ENCODE measurements at places on chromosomes 6 and 20.

DNA sequence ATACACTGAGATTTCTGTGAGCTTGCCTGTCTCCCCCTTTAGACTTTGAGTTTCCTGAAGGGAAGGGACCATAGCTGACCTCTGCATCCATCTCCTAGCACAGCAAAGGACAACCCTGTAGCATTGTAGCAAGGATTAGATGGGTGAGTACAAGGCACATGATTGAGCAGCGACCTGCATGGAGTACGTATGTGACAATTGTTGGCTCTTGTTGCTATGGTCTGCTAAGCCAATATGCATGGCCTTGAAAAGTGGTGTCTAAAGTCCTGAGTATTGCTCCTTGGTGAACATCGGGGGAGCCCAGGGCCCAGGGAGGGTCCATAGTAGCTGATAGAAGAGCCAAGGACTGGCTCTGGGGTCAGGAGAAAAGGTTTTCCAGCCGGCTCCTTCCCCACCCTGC is 365.0 kb upstream of the CHD6 start:
- no peak for DNase-seq

GRCh38 chr6:154113392-154113791 is 74.4 kb downstream of the OPRM1 start:
- DNase-seq: no peak

DNA sequence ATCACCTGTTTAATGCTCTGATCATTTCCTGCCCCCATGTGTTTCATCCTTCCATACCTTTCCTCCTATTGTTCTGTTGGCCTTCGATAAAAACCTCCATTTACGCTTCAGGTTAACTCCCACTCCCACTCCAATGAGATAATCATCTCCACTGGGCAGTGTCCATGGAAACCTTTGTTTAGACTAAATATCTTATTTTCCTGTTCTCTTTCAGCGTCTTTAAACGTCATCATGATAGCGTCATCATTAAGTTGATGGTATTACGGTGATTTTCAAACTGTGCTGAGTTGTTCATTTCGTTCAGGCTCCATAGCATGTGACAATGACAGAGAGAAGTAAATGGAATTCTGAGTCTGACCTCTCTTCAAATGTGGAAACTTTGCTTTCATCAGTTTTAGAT is 970.5 kb upstream of the SLC35B3 start:
- no peak for DNase-seq

DNA sequence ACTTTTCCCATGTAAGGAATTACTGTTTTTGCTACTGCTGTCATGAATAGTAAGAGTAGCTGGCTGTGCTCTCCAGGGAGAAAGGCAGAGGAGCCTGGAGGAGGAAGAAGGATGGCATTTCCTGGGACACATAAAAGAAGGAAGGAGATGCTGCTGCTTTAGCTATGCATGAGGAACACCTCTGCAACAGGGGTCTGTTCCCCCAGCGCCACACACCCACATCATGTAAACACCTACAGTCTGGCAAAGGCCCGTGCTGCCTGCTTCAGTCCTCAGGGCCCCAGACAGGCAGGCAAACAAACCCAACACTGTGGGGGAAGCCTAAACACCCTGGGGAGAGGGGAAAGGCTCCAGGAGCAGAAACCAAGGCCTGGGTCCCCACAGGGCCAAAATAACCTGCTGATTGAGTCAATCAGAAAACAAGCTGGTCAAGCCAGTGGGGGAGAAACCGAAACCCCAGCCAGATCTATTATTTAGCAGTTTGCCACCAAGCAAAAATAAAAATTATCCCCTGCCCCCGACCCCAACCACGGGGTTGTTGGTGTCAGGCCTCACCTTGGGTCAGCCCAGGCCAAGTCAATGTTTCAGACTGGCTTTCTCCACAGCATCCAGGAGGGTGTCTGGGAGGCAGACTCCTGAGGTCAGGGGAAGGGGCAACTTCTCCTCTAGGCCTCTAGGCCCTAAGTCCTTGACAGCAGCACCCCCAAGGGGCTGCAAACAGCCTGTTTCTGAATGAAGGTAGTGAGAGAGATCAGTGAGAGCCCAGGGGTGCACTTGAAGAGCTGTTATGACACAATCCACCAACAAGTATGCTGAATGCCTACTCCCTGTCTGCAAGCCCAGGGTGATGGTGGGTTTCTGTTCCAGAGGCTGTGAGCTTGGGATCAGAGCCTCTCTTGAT is 34.6 kb upstream of the SCUBE3 start:
- DNase-seq: no peak

GRCh38 chr6:149235130-149235561 is 82.4 kb upstream of the TAB2 start:
- no peak for DNase-seq

DNA sequence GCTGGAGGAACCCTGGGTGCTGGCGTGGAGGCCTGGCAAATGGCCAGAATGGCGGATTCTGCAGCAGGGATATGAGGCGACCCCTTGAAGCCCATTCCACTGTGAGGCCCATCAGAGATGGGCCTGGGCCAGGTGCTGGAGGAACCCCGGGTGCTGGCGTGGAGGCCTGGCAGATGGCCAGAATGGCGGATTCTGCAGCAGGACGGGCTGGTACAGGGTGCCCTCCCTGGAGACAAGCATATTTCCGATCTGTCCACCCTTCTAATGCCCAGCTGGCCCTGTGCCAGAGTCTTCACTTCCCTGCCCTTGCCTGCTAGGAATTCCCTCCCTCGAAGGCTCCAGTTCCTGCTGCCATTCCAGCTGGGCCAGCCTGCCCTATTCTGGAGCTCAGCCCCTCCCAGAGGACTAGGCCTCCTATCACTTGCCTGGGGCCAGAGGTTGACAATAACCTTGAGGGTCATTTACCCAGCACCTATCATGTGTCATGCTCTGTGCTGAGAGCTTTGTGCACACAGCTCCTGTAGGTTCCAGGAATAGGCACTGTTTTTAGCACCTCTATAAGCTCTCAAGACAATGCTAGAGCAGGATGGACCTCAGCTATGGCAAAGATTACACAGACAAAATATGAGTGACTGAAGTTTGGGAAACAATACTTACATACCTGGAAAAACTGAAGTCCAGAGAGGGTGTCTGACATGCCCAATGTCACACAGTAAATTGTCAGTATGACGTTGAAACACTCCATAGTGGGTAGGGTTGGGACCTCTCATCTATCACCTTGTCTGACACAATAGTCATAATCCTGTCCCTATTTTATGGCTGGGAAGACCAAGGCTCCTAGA is 21.4 kb downstream of the SUN5 start:
- DNase-seq: no peak

- peak; percentile 33 for DNase-seq
Measured at GRCh38 chr6:25223490-25223991, 55.6 kb upstream of the CARMIL1 start.

GRCh38 chr20:57779401-57780003 is 69.7 kb upstream of the PMEPA1 start:
- DNase-seq: no peak

DNA sequence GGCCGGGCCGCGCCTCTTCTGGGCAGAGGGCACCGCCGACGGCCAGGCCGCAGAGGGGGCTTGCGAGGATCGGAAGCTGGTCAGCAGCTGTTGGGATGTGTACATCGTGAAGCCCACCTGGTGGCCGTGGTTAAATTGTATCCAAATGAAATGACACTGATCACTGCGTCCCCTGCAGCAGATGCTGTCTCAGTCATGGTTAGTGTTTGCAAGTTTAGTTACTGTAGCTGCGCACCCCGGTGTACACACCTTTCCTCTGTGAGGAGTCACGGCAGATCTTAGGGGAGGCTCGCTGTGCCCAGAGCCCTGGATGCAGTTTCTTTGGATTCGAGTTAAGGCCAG is 653 bp downstream of the NAA20 start:
- no peak for DNase-seq

- DNase-seq: no peak
Measured at GRCh38 chr6:40353197-40353966, 233.8 kb downstream of the LRFN2 start.

DNA sequence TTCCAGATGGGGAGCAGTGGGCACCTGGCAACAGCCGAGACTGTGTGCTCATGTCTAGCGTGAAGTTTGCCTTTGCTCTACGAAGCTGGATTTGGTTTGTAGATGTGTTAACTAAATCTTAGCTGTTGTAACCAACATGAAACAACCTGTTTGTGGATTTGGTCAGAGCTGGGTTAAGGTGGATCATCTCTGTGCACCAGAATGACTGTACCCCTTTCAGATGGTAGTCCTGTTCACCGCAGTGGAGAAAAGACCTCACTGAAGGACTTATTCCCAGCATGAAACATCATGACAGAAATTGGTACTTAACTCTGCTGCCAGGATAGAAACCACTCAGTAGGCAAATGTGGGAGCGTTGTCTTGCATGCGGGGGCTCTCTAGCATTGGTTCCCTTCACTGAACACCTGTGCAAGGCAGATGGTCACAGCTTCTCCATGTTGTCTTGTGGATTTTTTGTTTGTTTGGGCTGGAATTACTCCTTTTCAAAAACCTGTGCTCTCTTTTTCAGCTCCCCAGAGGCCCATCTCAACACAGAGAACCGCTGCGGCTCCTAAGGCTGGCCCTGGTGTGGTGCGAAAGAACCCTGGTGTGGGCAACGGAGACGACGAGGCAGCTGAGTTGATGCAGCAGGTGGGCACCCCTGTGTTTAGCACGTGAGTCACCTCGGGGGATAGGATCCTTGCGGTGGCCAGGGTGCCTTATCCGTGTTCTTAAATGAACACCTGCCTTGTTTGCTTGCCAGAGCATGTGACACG is 19.3 kb upstream of the EFCAB8 start:
- no peak for DNase-seq

- DNase-seq: no peak
Measured at GRCh38 chr20:53706008-53706465, 112.4 kb upstream of the ZNF217 start.

- DNase-seq: no peak
Measured at GRCh38 chr20:63956664-63957003, 418 bp upstream of the UCKL1 start.

DNA sequence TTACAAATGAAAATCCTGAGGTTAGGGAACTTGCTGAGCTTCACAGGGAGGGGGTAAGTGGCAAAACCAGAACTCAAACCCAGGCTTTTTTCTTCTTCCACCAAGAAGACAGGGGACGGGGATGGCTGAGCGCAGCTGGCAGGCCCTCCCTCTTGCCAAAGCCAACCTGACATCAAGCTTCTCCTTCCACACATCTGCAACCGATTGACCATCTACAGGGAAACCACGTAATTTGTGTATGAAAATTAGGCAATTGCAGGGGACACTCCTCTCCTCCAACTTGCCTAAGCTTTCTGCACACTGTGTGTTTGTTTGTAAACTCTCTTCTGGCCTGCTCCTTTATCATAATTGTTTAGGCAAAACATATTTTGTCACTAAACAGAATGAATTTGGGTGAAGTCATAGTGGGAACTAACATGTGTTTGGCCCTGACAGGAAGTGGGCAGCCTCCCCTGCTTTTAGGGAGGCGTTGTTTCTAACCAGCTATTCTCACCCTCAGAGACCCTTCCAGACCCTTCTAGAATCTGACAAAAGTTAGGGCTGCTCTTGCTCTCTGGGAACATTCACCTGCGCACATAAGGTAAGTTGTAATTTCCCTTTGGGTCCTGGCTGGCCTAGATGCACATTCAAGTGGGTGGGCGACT is 18.9 kb downstream of the ZNF831 start:
- DNase-seq: no peak

DNA sequence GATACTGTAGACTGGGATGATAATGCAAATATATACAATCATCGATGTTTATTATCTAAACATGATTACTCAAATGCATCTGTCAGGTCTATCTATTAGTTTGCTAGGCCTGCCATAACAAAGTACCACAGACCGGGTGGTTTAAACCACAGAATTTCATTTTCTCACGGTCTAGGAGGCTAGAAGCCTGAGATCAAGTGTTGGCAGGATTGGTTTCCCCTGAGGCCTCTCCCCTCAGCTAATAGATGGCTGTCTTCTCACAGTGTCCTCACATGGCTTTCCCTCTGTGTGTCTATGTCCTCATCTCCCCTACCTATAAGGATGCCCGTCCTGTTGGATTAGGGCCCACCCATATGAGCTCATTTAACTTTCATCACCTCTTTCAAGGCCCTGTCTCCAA is 512.6 kb upstream of the SLC35B3 start:
- no peak for DNase-seq

DNA sequence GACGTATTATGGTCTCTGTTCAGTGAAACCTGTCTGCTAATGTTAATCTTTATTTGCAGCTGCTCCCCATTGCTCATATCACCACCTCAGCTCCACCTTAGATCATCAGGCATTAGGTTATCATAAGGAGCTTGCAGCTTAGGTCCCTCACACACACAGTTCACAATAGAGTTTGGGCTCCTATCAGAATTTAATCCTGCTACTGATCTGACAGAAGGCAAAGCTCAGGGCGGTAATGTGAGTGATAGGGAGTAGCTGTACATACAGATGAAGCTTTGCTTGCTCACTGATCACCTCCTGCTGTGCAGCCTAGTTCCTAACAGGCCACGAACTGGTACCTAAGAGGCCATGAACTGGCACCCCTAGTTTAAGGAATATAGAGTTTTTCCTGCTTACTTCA is 989.7 kb downstream of the EYS start:
- no peak for DNase-seq

- DNase-seq: no peak
Measured at GRCh38 chr20:10920396-10920795, 246.6 kb upstream of the JAG1 start.

DNA sequence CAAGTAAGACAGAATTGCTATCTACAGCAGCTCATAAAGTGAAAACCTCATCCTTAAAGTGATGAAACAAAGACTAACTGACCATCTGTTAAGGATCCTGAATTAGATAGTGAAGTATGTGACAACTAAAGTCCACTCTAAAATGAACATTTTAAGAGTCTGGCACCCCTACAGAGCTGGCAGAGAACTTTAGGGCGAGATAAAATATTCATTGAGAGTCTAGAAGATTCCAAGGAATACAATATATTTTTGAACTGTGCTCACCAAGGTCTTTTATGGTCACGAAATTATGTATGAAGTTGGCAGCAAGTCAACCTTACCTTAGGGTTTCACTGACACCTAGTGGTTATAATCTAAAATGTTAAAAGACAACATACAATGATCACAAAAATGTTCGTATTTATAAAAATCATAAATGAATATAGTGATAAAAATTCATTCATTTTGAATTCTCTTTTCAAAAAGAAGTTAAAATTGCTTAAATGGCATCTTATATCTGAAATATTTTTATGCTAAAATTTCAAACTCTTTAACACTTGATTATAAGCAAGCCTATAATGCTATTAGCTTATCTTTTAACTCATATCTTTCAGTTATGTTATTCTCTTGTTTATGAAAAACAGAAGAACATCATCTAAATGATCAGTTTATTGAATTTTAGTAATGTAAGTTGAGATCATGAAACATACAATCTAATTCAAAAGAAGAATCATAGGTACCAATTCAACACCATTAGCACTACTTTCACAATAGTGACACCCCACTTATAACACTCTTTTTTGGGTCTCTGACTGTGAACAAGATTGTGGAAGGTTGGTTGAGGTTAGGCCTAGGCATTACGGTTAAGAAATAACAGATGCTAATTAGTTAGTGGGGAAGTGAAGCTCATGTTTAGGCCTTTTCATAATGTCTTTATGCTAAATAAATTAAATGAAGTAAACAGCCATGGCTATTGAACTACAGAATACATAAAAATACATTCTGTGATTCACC is 27.5 kb downstream of the RSPH3 start:
- DNase-seq: no peak

GRCh38 chr6:140009286-140009685 is 634.8 kb upstream of the CITED2 start:
- no peak for DNase-seq
